Brain pericyte (primary cell): ENCODE measurements at places on chromosomes 6 and 20.

- DNase-seq, result no peak
Measured at GRCh38 chr20:11783102-11783850, 134.4 kb upstream of the BTBD3 start.

GRCh38 chr6:135434095-135434494 is 63.4 kb downstream of the AHI1 start:
- DNase-seq, result no peak

DNA sequence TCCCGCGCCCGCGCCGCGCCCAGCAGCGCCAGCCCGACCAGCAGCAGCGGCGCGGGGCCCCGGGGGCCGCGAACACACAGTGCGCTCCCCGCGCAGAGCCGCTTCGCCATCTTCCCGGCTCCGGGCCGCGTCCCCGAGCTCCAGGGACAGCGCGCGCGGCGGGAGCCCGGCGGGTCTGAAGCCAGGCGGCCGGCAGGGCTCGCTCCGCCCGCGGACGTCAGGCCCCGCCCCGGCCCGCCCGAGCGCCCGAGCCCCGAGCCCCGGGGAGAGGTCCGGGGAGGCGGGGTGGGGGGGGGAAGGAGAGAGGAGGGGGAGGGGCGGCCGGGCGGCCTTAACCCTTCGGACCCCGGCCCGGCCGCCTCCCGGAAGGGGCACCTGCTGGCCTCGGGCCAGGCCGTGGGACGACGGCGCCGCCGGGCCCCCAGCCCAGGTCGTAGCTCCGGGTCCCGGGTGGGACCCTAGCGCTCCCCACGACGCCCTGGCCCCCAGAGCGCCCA is at the start of gene LAMA5:
Gene LAMA5 (minus strand): TSS at position 177 of the 497 bp plus-strand sequence. CDS start 67 bp downstream, at position 110.
- no peak for DNase-seq

GRCh38 chr6:159716247-159717096 is 10.8 kb upstream of the WTAP start:
- no peak for DNase-seq

- DNase-seq, result no peak
Measured at GRCh38 chr6:2229039-2229438, 16.4 kb downstream of the GMDS start.

DNA sequence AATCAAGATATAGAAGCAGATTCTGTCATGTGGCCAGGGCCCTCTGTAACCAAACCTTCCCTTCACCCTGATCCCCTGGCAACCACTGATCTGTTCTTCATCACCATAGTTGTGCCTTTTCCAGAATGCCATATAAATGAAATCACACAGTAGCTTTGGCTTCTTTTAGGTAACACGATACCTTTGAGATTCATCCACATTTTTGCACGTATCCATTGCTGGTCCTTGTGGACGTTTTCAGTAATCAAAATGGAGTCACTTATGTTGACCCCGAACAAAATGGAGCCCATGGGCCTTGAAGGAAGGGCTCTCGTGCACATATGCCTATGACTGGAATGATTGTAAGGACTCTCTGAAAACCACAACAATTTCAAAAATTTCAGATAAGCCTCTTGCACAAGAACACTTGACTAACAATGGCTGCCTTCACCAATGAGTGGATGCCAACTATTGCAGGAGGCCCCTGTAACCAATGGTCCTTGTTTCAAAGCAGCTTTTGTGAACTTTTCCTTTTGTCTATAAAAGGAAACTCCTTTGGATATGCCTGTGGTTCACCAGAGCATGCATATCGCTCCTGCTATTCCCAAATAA is 84.3 kb upstream of the RALY start:
- no peak for DNase-seq

GRCh38 chr6:82441047-82441855 is 77.6 kb downstream of the TPBG start:
- DNase-seq, result no peak

DNA sequence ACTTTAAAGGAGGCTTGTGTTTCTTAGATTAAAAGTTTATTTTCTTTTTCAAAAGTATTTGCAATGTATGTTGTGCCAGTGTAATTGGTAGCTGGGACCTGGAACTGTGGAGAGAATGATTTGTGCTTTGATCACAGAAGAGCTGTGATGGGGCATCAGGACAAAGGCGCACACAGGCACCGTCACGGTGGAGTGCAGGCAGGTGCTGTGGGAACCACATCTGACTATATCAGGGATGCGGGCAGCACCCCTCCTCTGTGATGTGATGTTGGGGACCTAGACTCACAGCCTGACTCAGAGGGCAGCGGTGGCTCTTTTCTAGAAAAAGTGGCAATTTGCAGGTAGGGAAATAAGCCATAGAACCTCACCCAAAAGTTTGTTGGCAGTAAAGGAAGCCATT is 34.5 kb downstream of the SYTL3 start:
- no peak for DNase-seq

- no peak for DNase-seq
Measured at GRCh38 chr6:29927841-29928388, 14.4 kb upstream of the HLA-A start.
